ENCODE measurements at places on chromosomes 2 and 18.

GRCh38 chr18:51361130-51361860, 163.8 kb upstream of the MEX3C start:
- DNase-seq: peak; percentile 60

DNA sequence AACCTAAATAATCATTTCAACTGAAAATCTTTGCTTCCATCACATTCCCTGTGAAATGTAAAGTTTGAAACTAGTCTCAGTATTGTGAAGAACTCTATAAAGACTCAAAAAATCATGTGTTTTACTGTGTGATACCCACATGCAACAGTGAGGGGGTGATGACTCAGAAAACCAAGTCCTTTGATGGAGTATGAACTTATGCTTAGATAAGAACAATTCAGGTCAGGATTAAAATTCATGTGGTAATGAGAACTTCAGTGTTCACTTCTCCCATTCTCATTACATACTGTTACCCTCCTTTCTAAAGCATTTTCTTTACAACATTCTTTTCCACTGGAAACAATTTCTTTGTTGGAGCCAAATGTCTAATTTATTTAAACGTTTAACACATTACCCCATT, 360.2 kb downstream of the FSIP2 start:
- no peak for DNase-seq

- no peak for DNase-seq
Measured at GRCh38 chr2:70674636-70675430, 93.2 kb downstream of the ADD2 start.

- DNase-seq: no peak
Measured at GRCh38 chr18:73283032-73283431, 415.2 kb upstream of the NETO1 start.

GRCh38 chr2:168997794-168998193, 33.3 kb downstream of the ABCB11 start:
- DNase-seq: no peak

- no peak for DNase-seq
Measured at GRCh38 chr2:65553504-65554074, 121.2 kb upstream of the SPRED2 start.

- no peak for DNase-seq
Measured at GRCh38 chr18:78126106-78126505, 853.5 kb upstream of the SALL3 start.

DNA sequence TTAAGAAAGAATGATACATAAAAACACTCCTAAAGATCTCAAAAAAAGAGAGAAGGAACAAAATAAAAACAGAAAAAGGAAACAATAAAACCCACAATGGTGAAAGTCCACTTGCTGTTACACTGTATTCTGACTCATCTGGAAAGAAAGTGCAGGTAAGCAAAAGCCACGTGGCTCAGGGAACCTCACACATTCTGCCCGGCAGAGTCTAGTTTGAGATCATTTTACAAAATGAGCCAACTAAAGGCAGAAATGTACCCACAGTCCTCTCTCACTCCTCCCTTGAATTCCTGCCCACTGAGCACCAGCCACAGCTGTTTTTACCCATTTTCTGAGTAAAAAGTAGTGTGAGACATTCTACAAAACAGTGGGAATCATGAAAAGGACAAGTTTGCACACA, 10.0 kb downstream of the KCNH7 start:
- no peak for DNase-seq

- no peak for DNase-seq
Measured at GRCh38 chr2:178403671-178404306, 47.2 kb downstream of the PRKRA start.

- DNase-seq: no peak
Measured at GRCh38 chr2:240433973-240434727, 1.3 kb upstream of the GPC1 start.

GRCh38 chr18:6174983-6175745, 239.5 kb downstream of the L3MBTL4 start:
- DNase-seq: no peak

DNA sequence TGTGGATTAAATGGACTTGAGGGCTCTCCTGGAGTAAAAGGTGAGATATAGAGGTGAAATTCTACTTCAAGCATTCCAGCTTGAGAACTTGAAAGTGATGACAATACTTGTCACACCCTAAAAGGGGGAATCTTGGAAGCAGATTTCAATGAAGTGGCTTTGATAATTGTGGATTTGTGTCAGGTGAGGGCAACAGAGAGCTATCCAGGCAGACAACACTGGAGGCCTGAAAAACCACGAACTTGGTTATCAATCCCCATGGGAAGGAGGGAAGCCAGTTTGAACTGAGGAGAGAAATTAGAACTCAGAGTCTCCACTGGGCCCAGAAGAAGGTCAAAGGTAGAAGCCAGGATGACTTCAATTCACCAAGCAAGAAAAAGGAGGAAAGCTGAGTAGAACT, 263.9 kb downstream of the FIGN start:
- peak; percentile 3 for DNase-seq

GRCh38 chr2:201972621-201973255, 60.9 kb upstream of the FZD7 start:
- no peak for DNase-seq

- DNase-seq: peak; percentile 46
Measured at GRCh38 chr18:45690975-45691815, 32.8 kb upstream of the SLC14A1 start.

DNA sequence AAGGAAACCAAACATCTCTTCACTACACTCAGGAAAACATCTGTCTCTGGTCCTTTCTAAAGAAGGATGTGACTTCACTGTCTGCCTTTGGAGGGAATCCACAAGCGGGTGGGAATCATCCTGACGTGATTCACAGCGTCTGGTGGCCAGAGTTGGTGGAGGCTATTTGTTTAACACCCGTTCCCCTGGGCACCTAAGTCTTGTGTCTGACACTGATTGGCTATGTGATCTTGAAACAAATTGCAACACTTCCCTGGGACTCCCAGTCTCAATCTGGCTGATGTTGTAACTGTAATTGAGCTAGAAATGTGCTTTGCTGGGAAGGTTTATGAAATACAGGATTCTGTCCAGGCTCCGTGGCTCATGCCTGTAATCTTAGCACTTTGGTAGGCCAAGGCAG, 28.8 kb upstream of the SIX3 start:
- no peak for DNase-seq

- DNase-seq: no peak
Measured at GRCh38 chr2:191565647-191566198, 112.2 kb upstream of the NABP1 start.

GRCh38 chr2:99878581-99879350, 263.6 kb downstream of the AFF3 start:
- DNase-seq: no peak

GRCh38 chr18:78523850-78524249, 455.8 kb upstream of the SALL3 start:
- no peak for DNase-seq

- DNase-seq: no peak
Measured at GRCh38 chr2:163553601-163554000, 182.2 kb downstream of the FIGN start.

DNA sequence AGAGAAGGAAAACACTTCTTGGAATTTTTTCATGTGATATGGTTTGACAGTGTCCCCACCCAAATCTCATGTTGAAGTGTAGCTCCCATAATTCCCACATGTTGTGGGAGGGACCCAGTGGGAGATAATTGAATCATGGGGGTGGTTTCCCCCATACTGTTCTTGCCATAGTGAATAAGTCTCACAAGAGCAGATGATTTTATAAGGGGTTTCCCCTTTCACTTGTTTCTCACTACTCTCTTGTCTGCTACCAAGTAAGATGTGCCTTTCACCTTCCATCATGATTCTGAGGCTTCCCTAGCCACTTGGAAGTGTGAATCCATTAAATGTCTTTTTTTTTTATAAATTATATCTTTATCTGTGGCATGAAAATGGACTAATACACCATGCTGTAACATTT, 250.7 kb downstream of the LPIN1 start:
- DNase-seq: no peak

GRCh38 chr2:222736924-222737323, 65.5 kb downstream of the MOGAT1 start:
- no peak for DNase-seq

DNA sequence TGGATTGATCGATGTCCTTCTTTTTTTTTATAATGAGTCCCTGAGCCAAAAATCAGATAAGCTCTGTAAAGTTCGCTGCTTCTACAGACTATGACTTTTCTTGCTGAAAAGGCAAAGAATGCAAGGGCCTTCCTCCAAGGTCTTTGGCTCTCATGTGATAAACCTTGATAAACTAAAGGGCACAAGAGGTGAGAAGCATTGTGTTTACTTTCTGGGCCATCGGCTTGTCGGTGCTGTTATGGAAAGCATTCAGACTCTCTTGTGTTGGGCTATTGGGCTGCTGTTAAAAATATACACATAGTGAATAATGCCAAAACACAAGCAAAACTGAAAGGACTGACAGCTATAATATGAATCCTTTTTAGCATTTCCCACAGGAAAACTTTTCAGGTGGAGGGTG, 472.4 kb upstream of the SPHKAP start:
- DNase-seq: no peak

GRCh38 chr18:72727038-72727655, 140.6 kb downstream of the NETO1 start:
- no peak for DNase-seq

- DNase-seq: no peak
Measured at GRCh38 chr2:182068811-182069210, 83.2 kb downstream of the PPP1R1C start.

GRCh38 chr18:46867367-46868143, 49.8 kb downstream of the PIAS2 start:
- DNase-seq: no peak

GRCh38 chr2:74181739-74182138, 3.1 kb upstream of the MOB1A start:
- DNase-seq: no peak

GRCh38 chr2:38617301-38617700, 14.6 kb upstream of the HNRNPLL start:
- DNase-seq: no peak

DNA sequence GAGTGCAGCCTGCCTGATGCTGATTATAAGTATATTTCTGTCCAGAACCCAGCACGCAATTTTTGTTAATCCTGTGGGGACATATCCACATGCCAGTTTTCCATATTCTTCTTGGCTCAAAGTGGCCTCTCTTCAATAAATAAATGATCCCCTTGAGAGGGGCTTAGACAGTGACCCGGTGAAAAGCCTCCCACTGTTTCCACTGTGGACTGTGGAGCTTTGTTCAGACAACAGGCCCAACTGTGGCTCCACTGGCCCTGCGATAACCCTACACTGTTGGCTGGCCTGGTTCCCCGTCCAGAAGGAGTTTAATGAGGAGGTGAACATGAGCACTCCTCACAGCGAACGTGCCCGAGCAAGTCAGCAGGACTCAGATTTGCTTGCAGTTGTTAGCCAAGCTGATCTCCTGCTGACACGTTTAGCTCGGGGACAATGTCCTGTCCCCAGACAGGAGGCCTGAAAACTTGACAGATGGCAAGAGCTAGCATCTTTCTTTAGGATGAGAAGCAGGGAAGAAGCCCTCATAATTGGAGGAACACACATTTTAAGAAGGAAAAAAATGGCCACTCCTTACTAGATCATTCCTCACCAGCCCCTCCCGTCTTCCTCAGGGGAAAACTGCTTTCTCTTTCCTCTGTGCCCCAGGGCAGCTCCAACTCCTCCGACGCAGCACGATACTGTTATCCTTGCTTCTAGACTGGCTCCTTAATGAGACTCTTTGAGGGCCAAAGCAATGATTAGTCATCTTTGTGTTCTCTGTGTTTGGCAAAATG, 20.0 kb upstream of the MTCL1 start:
- no peak for DNase-seq

DNA sequence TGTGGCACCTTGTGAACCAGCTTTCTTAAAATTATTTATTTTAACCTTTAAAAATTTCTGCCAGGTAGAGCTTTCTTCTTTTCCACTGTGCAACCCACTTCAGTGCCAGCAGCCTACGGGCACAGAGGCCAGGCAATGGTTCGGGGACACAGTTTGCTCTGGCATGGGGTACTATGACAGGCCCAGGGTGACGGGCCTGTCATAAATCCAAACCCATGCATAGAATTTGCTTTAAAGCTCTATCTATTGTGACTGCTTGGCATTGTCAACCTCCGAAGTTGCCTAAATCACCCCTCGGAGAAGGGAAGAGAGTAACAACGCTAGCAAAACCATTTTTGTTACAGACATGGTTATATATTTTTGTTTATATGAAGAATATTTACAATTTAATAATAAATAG, 1.5 kb downstream of the ODC1 start:
- DNase-seq: no peak

DNA sequence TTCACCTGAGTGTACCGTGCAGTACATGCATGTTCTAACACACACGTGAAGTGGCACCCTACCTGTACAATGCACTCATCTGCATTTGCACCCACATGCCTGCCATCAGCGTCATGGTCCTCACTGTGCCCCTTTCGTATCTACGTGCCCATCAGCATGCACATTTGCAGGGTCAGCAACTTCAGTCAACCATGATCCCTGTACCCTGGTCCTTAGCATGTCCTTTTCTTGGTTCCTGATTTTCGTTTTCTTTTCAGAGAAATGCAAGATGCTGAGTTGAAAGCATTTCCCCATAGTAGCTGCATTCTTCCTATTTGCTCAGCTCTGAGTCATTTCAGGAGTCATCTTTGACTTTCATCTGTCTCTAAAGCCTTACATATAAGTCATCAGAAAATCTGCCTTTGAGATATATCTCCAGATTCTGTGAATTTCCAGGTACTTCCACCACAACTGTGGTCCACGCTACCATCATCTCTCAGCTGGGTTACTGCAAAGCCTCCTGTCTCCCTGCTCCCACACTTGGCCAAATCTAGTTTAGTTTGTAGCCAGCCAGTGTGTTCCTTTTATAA, 14.7 kb upstream of the PUM2 start:
- DNase-seq: no peak

- peak; percentile 85 for DNase-seq
Measured at GRCh38 chr2:101152272-101153076, 1.3 kb upstream of the TBC1D8 start.

- DNase-seq: no peak
Measured at GRCh38 chr2:236748385-236748784, 178.8 kb downstream of the ACKR3 start.

DNA sequence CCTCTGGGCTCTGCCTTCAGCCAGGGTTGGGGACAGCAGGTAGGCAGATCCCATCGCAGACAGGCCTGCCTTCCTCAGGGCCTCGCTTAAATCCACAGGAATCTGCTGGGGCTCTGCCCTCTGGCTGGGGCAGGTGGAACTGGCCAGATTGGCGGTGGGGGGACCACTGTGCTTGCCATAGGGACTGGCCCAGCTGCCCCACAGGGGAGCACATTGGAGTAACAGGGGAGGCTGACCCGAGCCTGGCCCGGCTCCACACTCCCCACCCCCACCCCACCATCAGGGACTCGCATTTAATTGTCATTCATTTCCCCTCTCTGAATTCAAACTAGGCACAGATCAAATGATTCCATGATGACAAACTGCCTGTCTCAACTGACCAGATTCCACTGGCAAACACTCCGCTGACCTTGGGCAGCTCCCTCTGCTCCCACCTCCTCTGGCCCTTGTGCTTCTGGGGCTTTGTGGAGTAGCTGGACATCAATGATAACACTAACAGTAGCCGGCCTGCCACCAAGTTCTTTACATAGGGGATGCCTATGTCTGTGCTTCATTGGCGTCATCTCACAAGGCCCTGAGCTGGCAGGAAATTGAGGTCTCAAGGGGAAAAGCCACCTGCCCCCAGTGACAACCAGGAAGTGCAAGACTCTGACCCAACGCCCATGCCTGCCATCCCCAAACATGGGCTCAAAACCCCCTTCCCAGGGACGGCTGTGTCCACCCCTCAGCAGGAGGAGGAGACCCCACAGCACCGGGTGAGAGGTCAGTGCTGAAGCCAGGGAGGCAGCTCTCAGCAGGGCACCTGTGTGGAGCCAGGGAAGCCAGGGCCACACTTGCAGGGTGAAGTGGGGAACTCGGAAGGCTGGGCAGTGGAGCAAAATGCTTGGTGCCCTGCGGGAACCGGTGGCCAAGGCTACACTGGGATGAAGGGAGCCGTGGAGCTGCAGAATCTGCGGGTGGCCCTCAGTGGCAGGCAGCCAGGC, 2.1 kb upstream of the B3GNT7 start:
- DNase-seq: peak; percentile 47

Measured in HepG2 (cell line).